ENCODE measurements at places on chromosomes 12 and 14. TPM values are rescaled to one million over a fixed set of nuclear protein-coding genes. Genes with fewer than 3 reads are reported as not detected.

GRCh38 chr14:99724939-99725773, 41.1 kb downstream of the CYP46A1 start:
- no peak for DNase-seq

DNA sequence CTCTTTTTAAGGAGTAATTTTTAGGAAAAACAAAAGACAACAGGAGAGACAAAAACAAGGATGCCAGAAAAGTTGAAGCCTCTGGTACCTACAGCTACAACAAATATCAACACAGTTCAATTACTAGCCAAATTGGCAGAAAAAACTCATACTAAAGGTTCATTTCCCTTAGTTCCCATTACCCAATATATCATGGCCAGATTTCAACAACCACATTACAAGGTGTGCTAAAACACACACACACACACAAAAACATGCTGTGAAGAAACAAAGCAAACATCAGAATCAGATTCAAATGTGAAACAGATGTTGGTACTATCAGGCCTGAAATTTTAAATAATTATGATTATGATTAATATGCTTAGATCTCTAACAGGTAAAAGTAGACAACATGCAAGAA, 272.7 kb upstream of the CLEC14A start:
- DNase-seq = no peak

- no peak for DNase-seq
These were observed 14.5 kb downstream of the POLE start for GRCh38 chr12:132672678-132673077.

HHIPL1 gene
- polyA plus RNA-seq = 1.2 TPM

GARIN6 gene
- not detected for polyA plus RNA-seq

Measured in ovary (tissue), 10 donors.